Activated T-cell treated with anti-CD3 and anti-CD28 coated beads for 1 hour (primary cell): ENCODE measurements at places on chromosomes 3 and 15.

- DNase-seq, result peak; percentile 31
These were observed 738 bp downstream of the ACAP2 start for GRCh38 chr3:195441992-195442572.

GRCh38 chr3:185264849-185265553 is 11.2 kb upstream of the EHHADH start:
- no peak for DNase-seq

DNA sequence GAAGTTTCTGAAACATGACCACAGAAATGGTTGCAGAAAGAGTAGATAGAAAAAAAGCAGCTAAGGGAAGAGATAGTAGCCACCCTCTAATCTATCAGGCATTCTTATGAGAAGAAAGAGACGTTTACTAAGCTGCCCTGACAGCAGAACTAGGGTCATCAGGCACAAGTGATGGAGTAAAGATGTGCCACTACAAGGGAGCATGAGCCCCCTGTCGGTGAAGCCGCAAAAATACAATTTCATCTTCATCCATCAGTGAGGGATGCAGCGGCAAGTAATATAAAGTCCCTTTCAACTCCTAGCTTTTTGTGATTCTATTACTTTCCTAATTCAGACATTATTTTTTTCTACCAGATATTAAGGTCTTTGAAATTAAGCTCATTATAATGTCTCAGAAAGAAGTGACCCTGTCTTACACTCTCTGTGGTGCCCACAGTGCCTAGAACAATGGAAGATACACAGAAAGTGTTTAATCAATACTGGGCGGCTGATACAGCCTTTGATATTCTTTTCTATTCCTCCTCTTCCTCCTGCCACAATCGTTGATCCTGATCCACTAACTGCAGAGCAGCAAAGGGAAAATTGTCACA is 651.6 kb downstream of the NTRK3 start:
- no peak for DNase-seq

GRCh38 chr3:61595288-61595687 is 33.9 kb downstream of the PTPRG start:
- no peak for DNase-seq

- no peak for DNase-seq
These were observed 847.4 kb downstream of the IGSF11 start for GRCh38 chr3:118187221-118187620.

DNA sequence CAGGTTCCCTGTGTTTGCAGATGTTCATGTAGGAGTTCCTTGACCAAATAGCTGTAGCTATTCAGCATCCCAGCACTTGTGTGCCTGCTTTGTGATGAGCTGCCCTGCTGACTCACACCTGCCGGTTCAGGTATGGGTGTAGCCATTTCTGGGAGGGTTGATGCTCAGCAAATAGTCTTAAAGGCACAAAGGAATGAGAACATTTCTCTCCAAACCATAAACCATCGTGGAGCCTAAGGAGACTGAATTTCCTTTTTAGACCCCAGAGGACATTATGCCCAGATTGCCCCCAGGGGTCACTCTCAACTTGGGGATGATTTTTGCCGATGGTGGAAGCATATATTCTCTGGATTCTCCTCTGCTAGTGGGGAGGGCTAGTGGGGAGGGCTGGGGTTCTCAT is 80.6 kb downstream of the ADAMTSL3 start:
- no peak for DNase-seq

GRCh38 chr15:45448066-45448915 is 69.9 kb upstream of the GATM start:
- DNase-seq, result no peak

GRCh38 chr3:11635680-11636393 is 7.9 kb downstream of the VGLL4 start:
- no peak for DNase-seq

- DNase-seq, result no peak
These were observed 41.5 kb downstream of the CP start for GRCh38 chr3:149180057-149180573.

DNA sequence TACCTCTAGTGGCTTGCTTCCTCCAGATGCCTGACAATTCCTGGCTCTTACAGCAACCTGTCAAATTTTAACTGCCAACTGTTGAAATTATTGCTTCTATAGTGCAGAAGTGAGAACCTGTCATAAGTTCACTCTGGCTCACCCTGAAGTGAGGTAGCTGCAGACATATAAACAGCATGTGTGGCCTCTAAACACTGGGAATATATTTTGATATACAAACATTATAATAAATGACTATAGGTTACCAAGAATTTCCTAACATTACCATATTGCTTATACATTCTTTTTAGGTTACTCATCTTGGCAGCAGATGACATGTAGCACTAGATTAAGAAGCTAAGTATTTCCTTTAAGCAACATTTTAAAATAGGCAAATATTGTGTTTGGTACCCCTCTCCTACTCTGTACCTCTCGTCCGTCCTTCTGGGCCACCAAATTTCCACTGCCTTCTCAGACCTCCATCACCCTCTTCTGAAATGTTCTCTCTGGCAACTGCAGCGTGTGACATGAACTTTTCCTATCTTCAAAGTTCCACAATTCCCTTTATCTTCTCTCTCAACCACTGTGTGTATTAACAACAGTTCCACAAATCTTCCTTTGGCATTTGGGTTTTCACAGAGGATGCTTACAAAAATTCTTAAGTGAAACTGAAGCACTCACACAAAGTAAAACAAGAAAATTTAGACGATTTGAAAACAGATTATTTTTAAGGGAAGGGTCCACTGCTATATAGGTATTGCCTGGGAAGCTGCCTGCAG is 15.3 kb upstream of the XXYLT1 start:
- DNase-seq, result no peak

DNA sequence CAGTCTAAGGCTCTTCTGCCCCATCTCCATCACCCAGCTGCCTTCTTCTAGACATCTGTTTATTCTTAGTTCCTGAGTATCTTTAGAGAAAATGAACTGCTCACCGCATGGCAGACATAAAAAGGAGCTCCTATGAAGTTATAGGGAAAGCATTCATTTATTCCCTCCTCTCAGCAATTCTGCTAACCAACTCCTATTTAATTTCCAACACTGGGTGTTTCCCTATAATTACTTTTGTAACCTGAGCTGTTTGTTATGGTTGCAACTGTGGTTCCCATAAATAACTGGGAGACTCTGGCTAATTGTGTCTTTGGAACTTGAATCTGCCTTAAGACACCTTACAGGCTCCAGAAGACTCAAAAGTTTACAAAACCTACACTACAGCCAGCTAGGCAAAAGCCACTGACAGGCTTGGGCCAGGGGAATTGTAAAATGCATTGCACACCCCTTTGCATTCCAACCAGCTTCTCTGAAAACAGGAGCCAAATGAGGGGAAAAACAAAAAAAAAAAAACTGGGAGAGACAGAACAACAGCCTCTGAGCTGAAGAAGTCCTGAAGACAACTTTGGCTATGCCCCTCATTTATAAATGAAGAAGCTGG is 231.5 kb upstream of the FEZF2 start:
- no peak for DNase-seq

DNA sequence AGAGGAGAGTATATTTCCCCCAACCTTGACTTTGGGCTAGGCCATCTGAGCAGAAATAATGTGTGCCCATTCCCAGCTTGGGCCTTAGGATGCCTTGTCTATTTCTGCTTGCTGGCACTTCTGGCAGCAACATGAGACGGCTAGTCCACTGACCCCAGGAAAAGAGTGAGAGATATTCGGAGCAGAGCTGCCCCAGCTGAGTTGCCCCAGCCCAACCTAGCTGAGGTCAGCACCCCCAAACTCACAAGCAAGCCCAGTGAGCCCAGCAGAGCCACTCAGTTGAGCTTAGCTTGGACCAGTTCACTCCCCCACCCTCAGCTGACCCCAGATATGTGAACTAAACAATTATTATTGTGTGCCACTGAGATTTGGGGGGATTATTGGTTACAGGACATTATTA is 20.2 kb downstream of the ITGA11 start:
- DNase-seq, result no peak

GRCh38 chr3:133361435-133361834 is 38.4 kb upstream of the BFSP2 start:
- DNase-seq, result no peak

DNA sequence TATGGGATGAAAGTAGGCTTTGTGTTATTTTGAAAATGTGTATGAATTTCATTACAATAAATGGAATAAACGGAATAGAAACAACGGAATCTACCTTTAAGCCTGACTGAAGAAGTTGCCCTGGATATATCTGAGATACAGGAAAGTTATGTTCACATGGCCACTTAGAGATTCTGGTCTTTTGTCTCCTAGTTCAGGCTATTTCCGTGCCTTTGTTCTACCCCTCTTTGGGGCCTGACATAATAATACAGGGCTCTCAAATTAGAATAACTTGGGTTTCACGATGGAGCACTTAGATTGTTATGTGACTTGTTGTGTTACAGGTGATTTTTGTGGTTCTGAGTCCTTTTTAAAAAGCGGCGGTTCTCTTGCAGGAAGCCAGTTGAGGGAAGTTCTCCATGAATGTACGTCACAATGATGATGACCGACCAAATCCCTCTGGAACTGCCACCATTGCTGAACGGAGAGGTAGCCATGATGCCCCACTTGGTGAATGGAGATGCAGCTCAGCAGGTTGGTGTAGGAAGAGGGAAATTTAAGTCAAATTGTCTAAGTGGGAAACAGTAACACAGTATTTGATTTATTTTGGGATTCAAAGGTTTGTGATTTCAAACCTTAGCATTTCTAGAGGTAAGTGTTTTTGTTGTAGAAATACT is 72.8 kb downstream of the FNDC3B start:
- DNase-seq, result no peak

DNA sequence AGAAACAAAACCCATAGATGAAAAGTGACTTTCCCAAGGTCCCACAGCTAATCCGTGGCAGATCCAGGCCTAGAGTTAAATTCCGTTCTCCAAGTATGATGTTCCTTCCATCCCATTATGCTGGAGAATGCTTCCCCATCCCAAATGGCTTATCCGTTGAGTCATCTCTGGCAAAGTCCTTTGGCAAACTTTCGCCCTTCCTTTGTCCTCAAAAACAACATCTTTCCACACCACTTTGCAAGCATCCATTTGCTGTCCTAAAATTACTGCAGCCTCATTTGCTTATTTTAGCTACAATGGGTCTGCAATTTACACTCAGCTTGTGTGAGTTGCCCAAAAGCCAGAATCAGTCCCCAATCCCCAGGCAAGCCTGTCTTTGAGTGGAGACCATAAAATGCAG is 304.0 kb upstream of the TLE3 start:
- no peak for DNase-seq
